ENCODE measurements at places on chromosomes 2 and 18.

DNA sequence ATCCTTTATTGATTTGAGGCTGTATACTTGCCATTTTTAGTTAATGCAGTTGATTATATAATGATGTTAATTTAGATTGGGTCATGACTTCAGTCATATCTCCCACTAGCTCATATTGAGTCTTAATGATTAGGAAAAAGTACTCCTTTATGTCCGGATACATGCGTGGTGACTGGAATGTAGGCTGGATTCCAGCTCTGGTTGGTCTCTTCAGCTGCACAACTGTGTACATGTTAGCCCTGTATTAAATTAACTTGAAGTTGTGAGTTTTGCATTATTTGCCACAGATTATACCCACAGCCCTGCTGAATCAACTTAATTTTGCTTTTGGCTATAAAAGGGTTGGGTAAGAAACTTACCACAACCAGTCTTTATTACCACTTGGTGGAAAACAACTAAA is 22.5 kb downstream of the MOB4 start:
- peak; percentile 26 for DNase-seq

GRCh38 chr2:171431677-171432167 is 2.1 kb downstream of the METTL8 start:
- DNase-seq, result no peak

GRCh38 chr2:233707940-233708644 is 4.6 kb upstream of the UGT1A5 start:
- peak; percentile 59 for DNase-seq

GRCh38 chr2:19916385-19916950 is 14.7 kb upstream of the TTC32 start:
- DNase-seq, result no peak

GRCh38 chr2:132438691-132439090 is 22.1 kb downstream of the GPR39 start:
- DNase-seq, result peak; percentile 86

DNA sequence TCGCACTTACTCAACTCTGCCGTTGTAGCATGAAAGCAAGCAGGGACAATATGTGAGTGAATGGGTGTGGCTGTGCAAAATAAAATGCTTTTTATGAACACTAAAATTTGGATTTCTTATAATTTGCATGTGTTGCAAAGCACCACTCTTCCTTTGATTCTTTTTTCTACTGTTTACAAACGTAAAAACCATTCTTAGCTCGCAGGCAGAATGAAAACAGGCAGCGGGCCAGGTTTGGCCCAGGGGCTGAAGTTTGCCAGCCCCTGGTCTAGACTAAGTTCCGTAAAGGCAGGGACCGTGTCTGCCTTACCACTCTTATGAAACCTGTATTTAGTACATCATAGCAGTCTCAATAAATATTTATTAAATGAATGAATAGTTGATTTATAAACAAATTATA is 83.7 kb upstream of the SPATS2L start:
- DNase-seq, result no peak

DNA sequence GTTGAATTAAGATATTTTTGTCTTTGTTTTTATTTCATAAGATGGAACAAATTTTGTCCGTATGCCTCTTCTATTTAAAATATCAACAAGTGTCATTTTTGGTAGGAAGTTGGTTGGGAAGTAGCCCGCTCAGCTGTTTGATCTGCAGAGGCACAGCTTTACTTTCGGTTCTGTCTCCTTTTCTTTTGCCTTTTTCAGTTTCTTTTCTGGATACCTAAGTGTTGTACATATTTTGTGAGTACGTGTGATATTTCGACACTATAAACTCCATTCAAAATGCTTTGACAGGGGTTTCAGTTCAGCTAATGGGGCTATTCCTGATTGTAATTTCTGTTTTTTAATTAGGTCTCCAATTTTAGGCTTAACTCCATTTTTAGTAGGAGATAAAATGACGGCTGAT is 1785.0 kb upstream of the LRRTM1 start:
- no peak for DNase-seq

DNA sequence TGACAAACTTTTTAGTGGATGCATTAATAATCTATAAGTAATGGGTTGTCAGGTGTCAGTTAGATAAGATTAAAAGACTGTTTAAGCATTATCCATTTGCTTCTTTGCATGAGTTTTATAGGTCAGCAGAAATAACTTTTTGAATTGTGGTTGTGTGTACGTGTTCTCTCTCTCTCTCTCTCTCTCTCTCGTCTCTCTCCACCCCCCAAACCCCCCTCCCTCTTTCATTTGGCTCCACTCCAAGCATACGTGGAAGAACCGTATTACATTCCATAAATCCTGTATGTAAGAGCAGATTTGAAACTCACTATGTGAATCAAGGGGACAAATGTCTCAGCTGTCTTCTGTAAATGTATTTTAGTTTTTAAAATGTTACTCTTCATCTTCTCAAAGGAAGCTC is 120.2 kb downstream of the MEIS1 start:
- DNase-seq, result no peak

DNA sequence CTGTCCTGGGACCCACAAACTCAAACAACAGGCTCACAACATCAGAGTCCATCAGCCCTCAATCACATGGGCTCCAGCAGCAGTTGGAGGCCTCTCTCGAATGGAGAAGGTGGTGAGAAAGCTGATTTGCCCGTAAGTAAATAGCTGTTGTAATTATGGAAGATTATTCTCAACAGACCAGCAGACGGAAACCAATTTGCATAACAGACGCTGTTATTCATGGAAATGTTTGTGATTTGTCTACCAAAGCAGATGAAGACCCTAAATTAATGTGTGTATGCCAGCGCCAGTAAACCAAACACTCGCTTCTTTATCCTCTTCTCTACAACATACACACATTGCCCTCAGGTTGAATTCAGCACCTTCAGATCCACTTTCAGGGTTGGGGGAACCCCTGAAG is 23.4 kb upstream of the GALNT14 start:
- no peak for DNase-seq

GRCh38 chr2:164151522-164151921 is 415.7 kb upstream of the FIGN start:
- no peak for DNase-seq

DNA sequence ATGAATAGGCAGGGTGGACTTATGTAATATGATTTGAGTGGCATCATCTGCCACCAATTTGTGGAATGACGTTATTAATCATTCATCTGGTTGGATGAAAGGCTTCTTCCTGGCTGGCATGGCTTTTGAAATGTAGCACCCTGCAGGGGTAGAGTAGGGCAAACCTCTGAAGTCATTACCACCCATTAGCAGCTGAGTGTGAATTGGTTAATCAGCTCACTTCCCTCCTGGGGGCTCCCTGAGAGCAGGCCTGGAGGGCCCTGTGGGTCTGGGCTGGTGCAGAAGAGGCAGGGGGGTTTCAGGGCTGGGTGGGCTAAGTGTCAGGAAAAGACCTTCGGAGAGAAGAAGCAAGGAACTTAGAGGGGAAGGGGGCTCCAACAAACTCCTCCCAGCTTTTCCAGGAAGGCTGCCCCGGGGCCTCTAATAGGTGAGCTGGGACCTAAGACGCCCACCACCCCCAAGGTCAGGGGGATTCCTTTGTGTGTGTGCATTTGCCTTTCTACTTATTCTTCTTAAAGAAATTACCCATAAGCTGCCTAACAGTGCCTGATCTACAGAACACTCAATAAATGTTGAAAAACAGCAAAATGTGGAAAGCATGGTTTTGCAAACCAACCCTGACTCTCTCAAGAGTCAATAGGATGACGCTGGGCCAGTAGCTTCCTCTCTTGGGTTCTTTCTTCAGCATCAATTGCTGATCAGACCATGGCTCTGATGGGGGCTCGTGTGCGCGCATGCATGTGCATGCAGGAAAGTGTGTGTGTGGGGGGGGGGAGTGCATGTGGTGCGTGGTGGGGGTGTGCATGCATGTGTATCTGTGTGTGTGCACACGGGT is 49.7 kb upstream of the ZNF516 start:
- DNase-seq, result no peak

DNA sequence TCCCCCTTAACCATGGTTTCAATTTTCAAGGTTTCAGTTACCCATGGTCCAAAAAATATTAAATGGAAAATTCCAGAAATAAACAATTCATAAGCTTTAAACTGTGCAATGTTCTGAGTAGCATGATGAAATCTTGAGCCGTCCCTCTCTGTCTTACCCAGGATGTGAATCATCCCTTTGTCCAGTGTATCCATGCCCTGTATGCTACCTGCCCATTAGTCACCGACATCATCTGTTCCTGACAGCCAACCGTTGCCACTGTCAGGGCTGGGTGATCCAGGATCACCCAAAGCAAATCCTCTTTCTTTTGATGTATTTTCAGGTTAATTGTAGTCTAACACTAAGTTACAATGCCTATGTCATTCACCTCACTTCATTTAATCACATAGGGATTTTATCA is 15.7 kb upstream of the OLA1 start:
- DNase-seq, result peak; percentile 76

GRCh38 chr18:49639643-49640391 is 78.0 kb downstream of the LIPG start:
- peak; percentile 21 for DNase-seq

GRCh38 chr2:225182126-225182525 is 139.9 kb upstream of the DOCK10 start:
- no peak for DNase-seq

DNA sequence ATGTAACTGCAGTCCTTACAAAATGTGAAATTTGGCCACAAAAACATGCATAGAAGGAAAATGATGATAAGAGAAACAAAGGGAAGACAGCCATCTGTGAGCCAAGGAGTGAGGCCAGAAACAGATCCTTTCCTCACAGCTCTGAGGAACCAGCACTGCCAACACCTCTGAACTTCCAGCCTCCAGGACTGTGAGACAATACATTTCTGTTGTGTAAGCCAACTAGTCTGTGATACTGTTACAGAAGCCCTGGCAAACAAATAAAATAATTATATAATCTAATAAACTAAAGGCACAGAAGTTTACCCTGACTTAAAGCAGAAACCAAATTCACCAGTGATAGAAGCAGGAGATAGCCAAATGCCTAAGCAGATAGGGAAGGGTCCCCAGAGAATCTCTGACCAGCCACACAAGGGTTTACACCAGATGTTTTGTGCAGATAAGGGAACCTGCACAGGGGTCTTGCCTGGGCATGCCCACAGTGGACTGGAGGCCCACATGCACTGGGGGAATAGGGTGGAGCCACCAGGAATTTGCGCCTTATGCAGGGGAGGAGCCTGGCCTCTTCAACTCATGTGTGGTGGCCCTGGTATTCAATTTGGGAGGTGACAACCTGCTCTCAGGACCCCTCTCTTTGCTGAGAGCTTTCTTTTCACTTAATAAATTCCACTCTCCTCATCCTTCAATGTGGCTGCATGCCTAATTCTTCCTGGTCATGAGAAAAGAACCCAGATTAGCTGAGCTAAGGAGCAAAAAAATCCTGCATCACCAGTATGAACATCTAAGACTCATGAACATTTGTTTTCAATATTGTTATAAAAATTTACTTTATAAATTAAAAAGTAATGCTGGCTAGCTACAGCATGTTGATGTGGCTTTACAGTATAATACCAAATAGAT is 3.8 kb upstream of the GCC2 start:
- no peak for DNase-seq

DNA sequence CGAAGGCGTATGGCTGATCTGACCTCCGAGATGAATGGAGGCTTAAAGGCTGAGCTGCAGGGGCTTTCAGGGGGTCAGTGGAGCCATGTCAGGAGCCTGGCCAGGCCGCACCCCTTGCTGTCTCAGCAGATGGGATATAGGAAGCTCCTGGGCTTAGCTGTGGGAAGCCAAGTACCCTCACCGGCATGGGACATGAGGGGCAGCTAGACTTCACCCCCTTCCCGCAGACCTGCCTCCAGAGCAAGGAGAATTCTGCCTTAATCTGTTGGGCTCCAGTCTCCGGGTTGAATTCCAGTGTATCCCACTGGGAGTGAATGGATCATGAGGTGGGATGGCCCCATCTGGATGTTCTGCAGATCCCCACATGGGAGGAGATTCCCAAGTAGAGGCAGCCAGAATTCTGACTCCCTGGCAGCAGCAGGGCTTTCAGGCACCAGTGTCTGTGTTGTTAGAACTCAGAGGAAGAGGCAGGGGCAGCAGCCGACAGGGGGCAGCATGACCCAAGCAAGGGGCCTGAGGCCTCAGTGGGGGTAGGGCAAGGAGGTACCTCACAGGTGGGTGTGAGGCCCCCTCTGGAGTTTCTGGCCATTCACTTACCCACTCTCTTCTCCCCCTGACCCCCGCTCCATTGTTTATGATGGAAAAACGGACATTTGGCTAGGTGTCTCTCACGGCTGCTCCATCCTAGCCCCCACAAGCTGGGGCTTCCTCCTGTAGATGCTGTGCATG is 19.1 kb downstream of the CAPG start:
- no peak for DNase-seq

DNA sequence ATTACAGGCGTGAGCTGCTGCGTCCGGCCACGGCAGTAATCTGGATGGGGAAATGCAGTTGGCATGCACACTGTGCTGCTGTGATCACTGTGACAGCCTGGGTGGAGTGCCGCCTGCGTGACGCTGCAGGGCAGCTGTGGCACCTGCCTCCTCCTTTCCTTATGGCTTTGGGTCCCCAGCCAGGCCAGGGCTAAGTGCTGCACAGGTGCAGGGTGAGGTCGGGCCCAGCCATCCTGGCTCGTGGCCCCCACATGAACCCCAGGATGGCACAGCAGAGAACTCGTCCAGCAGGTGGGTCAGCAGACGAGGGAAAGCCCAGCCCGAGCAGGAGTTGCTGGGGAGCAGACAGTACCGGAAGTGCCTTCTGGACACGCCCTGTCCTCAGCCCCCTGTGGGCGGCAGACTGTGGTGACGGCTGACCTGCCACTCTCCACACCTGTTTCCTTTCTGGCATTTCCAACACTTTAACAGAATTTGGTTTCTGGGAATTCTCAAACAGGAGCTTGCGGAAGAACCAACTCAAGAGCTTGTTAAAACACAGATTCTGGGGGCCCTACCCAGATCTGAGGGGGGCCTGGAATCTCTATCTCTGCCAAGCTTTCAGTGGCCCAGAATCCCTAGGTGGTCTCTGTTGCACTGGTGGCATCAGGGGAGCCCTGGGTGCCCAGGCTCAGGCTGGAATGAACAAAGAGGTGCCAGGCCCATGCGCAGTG is 16.9 kb downstream of the HS1BP3 start:
- no peak for DNase-seq

GRCh38 chr2:23926290-23926749 is 603 bp downstream of the ATAD2B start:
- no peak for DNase-seq

- DNase-seq, result no peak
Measured at GRCh38 chr2:2575181-2575577, 244.1 kb upstream of the MYT1L start.

GRCh38 chr18:23069481-23069880 is 65.8 kb upstream of the CABLES1 start:
- no peak for DNase-seq

GRCh38 chr2:72883356-72883962 is 3.7 kb upstream of the SPR start:
- DNase-seq, result peak; percentile 27

DNA sequence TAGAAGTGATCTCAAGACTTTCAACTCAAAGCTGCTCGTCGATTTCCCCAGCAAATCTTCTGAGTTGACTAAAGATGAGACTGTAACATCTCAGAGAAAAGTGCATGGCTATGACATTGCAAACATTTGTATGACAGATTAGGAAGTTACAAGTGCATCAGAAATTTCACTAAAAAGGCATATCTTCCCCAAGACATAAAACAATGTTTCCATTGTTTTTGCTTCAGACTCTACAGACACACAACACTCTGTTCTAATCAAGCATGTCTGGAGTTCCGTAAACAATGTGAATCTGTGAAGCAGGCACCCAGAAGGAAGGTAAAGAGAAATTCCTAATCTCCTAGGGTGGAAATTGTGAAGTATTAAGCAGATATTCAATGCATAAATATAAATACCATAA is 144.6 kb upstream of the LYPD1 start:
- no peak for DNase-seq

Data from astrocyte (in vitro differentiated cells and primary cell).